ENCODE measurements at places on chromosomes 4 and X.

- no peaks in the 10 kb centered on the region for H3K27me3 ChIP-seq
- DNase-seq, result no peak
- H3K27ac ChIP-seq, result no peak overlapping the region
- H3K36me3 ChIP-seq, result no peaks in the 10 kb centered on the region
- no peak overlapping the region for H3K4me3 ChIP-seq
Observed at GRCh38 chr4:123659730-123660129, 263.1 kb downstream of the SPRY1 start.

DNA sequence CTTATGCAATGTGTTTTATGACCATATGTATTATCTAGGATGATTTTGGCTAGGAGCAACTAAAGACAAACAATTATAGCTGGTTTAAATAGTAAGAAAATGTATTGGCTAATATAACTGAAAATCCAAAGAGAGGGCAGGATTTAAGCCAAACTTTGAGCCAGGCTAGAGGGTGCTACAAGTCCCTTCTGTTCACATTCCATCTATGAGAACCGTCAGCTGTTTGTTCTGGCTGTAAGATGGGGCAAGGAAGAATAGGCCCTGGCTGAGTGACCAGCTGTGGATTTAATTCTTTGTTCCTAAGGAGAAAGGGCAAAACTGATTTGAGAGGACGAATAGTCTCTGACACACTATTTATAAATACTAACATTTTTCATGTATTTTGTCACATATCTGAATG is 79.2 kb upstream of the UGT8 start:
- no peaks in the 10 kb centered on the region for H3K4me1 ChIP-seq
- H3K4me3 ChIP-seq, result no peak overlapping the region
- H3K36me3 ChIP-seq, result no peaks in the 10 kb centered on the region
- no peak for DNase-seq
- H3K27me3 ChIP-seq, result no peaks in the 10 kb centered on the region
- H3K27ac ChIP-seq, result no peak overlapping the region

GRCh38 chrX:115330498-115331168 is 41.1 kb downstream of the LUZP4 start:
- no peak for DNase-seq
- no peaks in the 10 kb centered on the region for H3K27me3 ChIP-seq
- H3K27ac ChIP-seq, result no peak overlapping the region
- no peaks in the 10 kb centered on the region for H3K4me1 ChIP-seq

DNA sequence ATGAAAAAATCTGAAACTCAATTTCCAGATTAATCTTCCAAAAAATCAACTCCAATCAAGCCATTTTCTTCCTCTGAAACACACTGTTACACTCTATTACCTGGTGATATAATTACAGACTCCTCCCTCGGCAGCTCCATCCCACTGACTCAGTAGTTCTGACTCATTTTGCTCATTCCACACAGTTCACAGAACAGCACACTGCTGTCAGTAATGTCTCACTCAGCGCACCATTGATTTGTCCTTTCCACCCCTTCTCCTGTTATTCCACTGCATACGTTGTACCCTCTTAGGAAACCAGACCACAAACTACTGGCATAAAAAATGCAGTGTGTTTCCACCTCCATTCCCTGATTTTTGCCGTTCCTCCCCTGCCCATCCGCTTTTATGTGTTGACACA is 212.7 kb downstream of the SLIT2 start:
- no peaks in the 10 kb centered on the region for H3K4me1 ChIP-seq
- H3K27ac ChIP-seq, result no peak overlapping the region
- DNase-seq, result no peak
- H3K4me3 ChIP-seq, result no peak overlapping the region

DNA sequence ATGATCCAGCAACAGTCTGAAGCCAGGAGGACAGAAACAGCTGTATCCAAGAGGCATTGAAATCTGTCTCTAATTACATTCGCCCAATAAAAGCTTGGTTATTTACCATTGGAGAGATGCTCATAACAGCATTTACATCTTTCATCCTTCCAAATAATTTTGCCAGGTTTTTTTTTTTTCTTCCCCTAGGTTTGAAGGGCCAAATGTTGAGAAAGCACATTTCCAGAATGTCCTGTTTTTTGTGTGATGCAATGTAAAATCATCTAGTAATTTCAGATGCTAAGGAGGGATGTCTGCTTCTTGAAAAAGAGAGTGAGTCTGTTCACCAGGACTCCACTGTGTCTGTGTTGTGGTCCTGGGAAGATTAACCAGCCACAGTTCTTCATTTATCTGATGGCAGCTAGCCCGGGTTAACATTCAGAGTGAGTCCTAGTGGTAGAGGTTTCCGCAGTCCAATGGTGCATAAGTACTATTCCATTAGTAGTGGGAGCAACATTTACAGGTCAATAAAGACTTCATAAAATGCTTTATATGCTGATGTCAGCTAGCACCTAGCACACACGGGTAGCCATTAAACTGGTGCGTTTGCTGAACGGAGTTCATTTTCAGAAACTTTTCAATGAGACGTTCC is 406.8 kb downstream of the STIM2 start:
- DNase-seq, result no peak
- H3K36me3 ChIP-seq, result no peaks in the 10 kb centered on the region
- no peaks in the 10 kb centered on the region for H3K4me1 ChIP-seq
- H3K27ac ChIP-seq, result no peak overlapping the region
- H3K4me3 ChIP-seq, result no peak overlapping the region

DNA sequence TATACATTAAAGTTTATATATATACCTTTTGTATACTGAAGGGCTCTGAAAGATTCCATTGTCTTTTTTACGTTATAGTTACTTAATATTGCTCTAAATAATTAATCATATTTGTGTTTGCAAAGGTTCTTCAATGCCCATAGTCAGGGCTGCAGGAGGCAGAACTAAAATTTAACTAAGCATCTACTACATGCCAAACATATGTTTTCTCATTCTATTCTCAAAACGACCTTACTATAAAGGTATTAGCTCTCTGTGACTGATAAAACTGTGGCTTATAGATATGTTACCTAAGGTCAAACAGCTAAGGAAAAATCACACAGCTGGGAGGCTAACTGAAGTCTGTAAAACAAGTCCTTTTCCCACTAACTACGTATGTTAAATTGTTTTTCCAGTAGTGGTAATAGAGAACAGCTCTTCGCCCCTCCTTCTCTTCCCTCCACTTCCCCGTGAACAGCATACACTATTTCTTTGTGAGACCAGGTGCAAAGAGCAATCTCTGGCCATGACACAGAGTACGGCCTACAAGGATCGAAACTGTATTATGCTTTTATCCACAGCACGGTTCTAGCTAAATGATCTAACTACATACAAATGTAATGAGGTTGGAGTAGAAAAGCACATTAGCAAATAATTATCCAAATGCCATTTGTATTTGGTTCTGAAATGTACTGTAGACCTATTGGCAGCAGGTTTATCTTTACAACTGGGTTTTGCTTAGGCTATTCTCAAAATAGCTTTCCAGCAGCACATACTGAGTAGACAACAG is 1.7 kb downstream of the CNOT6L start:
- H3K4me1 ChIP-seq, result peaks cover 35% of the 10 kb centered on the region
- H3K4me3 ChIP-seq, result peak overlapping the region; percentile 78
- peak overlapping the region; percentile 96 for H3K27ac ChIP-seq
- DNase-seq, result no peak
- no peaks in the 10 kb centered on the region for H3K36me3 ChIP-seq

DNA sequence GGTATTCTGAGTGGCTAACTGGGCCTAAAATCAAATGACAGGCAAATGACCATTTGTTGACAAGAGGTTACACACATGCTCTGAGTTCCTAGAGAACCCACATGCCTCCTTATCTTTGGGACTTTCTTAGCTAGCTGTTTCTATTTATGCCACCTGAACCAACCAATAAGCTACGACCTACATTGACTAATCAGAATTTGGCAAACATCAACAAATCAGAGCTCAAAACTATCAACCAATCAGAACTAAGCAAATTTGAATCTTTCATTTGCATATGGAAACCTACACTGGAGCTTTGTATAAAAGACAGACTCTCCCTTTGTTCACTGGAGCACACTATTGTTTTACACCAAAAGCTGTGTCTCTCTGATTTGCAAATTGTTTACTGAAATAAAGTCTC is 192.0 kb downstream of the CXXC4 start:
- H3K27ac ChIP-seq, result no peak overlapping the region
- no peaks in the 10 kb centered on the region for H3K27me3 ChIP-seq
- H3K4me1 ChIP-seq, result no peaks in the 10 kb centered on the region
- DNase-seq, result no peak

- H3K36me3 ChIP-seq, result no peaks in the 10 kb centered on the region
- no peaks in the 10 kb centered on the region for H3K4me1 ChIP-seq
- no peak overlapping the region for H3K4me3 ChIP-seq
- no peak for DNase-seq
Observed at GRCh38 chr4:100059467-100059866, 109.4 kb upstream of the H2AZ1 start.

DNA sequence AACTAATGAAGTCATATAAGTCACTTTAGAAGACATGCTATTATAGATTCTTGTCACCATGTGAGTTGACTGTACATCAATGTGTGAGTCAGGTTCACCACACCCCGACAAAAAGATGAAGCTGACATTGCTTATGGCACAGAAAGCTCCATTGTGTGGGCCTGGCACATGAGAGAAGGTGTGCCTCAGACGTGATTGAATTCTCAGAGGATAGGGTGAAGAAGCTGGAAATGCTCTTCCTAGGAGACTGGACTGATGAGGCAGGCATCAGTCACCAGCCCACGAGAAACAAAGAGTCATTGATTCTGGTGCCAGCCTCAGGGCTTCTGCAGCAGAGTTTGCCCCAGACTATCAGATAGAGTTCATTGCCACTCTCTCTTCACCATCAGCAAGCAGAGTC is 35.9 kb upstream of the LRAT start:
- no peaks in the 10 kb centered on the region for H3K4me1 ChIP-seq
- DNase-seq, result no peak
- H3K27me3 ChIP-seq, result no peaks in the 10 kb centered on the region
- H3K4me3 ChIP-seq, result no peak overlapping the region
- H3K36me3 ChIP-seq, result no peaks in the 10 kb centered on the region

- H3K27me3 ChIP-seq, result no peaks in the 10 kb centered on the region
- no peaks in the 10 kb centered on the region for H3K4me1 ChIP-seq
- H3K27ac ChIP-seq, result no peak overlapping the region
- no peaks in the 10 kb centered on the region for H3K36me3 ChIP-seq
- H3K4me3 ChIP-seq, result no peak overlapping the region
- no peak for DNase-seq
Observed at GRCh38 chr4:181427076-181427475, 816.1 kb upstream of the TENM3 start.

- no peak overlapping the region for H3K4me3 ChIP-seq
- H3K36me3 ChIP-seq, result no peaks in the 10 kb centered on the region
- H3K27me3 ChIP-seq, result no peaks in the 10 kb centered on the region
- H3K4me1 ChIP-seq, result no peaks in the 10 kb centered on the region
- no peak for DNase-seq
Observed at GRCh38 chr4:88341227-88342192, 37.1 kb upstream of the HERC6 start.

- no peak for DNase-seq
- H3K27me3 ChIP-seq, result no peaks in the 10 kb centered on the region
- H3K36me3 ChIP-seq, result no peaks in the 10 kb centered on the region
- H3K4me3 ChIP-seq, result no peak overlapping the region
Observed at GRCh38 chr4:80465238-80465637, 129.7 kb downstream of the CFAP299 start.

GRCh38 chrX:53312946-53313727 is 31.8 kb upstream of the IQSEC2 start:
- H3K36me3 ChIP-seq, result no peaks in the 10 kb centered on the region
- no peak for DNase-seq

GRCh38 chrX:102604327-102604726 is 5.0 kb downstream of the ARMCX5 start:
- H3K27me3 ChIP-seq, result no peaks in the 10 kb centered on the region
- H3K36me3 ChIP-seq, result no peaks in the 10 kb centered on the region
- DNase-seq, result no peak
- no peak overlapping the region for H3K4me3 ChIP-seq

DNA sequence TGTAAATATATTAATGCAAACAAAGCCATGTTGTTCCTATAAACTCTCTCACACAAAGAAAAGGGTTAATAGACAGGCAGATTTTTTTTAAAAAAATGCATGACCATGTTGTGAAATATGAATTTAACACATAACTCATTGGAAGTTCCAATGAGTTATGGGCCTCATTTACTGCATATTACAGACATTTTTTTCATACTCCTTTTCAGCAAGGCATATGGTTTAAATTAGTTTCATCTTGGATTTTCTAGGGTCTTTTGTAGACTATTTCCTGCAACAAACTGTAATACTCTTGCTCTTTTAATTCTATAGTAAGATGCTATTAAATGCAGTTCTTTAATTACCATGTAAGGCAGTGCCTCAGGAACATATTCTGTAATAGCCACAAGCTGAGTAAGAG is 323.1 kb downstream of the GBA3 start:
- H3K4me3 ChIP-seq, result no peak overlapping the region
- no peak overlapping the region for H3K27ac ChIP-seq
- H3K4me1 ChIP-seq, result no peaks in the 10 kb centered on the region
- H3K36me3 ChIP-seq, result no peaks in the 10 kb centered on the region
- no peaks in the 10 kb centered on the region for H3K27me3 ChIP-seq

DNA sequence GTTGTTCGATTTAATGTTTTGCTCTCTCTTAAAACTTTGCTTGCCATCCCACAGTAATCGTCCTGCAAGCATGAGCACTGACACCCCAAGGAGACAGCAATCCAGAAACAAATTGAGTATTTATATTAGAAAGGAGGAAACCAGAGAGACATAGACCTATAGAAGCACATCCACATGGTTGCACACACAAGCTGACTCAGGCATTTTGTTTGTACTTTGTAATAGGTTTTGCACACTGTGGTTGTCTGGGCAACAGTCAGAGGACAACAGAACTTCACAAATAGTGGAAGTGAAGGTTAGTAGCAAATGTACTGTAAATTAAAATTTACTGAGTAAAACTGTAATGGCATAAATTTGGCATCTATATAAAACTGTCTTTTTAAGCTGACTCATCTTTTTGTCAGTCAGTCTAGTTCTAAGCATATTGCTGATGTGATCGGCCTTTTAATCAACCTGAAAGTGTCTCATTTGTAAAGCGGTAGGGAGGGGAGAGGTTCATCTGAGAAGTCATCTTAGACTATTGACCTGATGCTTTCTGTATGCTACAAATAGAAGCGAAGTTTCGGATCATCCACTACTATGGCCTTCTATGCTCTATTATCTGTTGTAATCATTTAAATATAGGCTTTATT is 1624.7 kb downstream of the ARAP2 start:
- H3K27me3 ChIP-seq, result no peaks in the 10 kb centered on the region
- no peaks in the 10 kb centered on the region for H3K4me1 ChIP-seq
- no peak overlapping the region for H3K27ac ChIP-seq
- no peak for DNase-seq
- H3K4me3 ChIP-seq, result no peak overlapping the region

Measured in upper lobe of right lung (tissue), 1 donor.